ENCODE measurements at places on chromosomes 3 and 15.
A peak's percentile ranks its signal among the peaks of the same experiment; 100 is the strongest.

GRCh38 chr3:46162975-46163555 lies 45.0 kb downstream of the CCR1 start:
- DNase-seq = no peak

DNA sequence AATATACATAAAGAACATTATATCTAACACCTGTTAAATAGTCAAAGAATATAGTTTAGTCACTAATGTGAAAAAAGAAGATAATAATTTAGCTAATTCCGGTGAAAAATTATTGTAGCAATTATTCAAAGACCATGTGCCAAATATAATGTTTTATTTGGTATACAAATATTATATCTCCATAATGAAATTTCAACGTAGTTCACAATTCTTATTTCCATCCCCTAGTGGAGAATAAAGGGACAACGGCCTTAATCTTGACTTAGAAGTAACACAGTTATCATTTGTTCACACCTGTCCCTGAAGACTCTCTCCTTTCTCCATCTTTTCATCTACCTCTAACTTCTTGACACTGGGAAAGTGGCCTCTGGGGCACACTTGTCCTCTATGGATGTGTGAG lies 213.4 kb downstream of the ERC2 start:
- DNase-seq = no peak

GRCh38 chr3:3744826-3745225 lies 54.4 kb upstream of the LRRN1 start:
- no peak for DNase-seq

DNA sequence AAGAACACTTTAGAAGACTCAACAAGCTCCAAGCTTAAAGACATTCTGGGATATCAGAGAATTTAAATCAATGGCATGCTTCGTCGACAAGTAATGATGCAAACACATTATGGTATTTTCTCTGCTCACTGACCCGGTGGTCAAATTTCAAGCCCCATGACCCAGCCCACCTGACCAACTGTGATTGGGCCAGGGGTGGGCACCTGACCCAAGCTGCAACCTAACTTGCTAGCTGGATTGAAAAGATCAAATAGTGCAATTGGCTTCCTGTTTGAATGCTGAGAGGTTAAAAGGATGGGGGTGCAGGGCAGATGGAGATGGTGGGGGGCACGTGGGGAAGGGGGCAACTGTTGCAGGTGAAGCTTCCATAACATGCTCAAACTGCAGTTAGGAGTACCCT lies 250.4 kb downstream of the CLSTN2 start:
- no peak for DNase-seq

- no peak for DNase-seq
These were observed 352.5 kb upstream of the GRM7 start for GRCh38 chr3:6508410-6508759.

DNA sequence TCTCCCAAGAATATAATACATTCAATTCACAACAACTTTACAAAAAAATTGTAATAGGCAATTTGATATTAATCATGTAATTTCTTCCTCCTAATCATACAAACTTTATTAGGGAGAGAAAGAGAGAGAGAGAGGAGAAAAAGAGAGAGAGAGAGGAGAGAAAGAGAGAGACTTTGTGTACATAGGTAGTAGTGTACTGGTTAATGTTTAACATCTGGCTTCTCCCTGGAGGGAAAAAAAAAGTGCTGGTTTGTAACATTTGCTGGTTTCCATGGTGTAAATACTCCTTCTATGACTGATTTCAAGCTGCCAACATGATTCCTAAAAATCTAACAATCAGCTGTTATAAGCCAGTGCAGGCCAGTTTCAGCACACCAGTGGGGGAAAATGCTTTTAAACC lies 98.0 kb upstream of the ARHGEF26 start:
- no peak for DNase-seq

DNA sequence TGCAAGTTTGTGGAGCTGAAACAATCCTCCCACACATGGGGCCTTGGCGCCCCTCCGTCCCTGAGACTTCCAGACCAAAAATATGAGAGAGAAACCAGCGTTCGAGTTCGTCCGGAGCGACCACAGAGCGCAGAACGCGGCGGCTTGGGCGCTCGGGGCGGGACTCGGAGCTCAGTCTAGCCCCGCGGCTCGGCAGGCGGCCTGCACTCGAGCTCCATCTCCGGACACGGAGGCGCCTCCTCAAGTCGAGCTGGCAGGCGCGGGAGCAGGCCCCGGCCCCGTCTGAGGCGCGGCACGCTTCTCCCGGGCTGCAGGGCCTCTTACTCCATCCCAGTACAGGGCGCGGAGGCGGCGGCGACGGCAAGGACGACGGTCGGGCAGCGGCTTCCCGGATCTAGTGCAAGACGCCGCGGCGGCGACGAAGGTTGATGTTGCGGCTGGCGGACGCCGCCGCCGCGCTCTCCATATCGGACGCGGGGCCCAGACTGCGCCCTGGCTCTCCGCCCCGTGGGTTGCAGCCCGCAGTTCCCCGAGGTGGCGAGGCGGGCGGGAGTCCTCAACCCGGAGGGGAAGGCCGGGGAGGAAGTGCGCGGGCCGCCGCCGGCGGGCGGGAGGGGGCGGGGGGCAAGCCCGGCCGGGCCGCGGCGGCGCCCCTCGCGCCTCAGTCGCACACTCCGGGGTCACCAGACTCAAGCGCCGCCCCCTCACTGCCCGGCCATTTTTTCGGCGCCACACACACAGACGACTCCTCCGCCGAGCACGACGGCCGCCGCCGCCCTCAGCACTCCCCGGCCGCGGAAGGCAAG lies 674 bp downstream of the MSL2 start:
- DNase-seq = peak; percentile 63

- DNase-seq = no peak
These were observed 203.7 kb upstream of the ICE2 start for GRCh38 chr15:60682615-60683014.

- no peak for DNase-seq
These were observed 925.6 kb downstream of the FHIT start for GRCh38 chr3:60325610-60326170.

GRCh38 chr3:8500989-8501370 lies 643 bp upstream of the LMCD1 start:
- DNase-seq = no peak

GRCh38 chr3:63878394-63879060 lies 14.9 kb downstream of the ATXN7 start:
- no peak for DNase-seq

- no peak for DNase-seq
These were observed 1465.3 kb upstream of the GBE1 start for GRCh38 chr3:83226751-83227150.

DNA sequence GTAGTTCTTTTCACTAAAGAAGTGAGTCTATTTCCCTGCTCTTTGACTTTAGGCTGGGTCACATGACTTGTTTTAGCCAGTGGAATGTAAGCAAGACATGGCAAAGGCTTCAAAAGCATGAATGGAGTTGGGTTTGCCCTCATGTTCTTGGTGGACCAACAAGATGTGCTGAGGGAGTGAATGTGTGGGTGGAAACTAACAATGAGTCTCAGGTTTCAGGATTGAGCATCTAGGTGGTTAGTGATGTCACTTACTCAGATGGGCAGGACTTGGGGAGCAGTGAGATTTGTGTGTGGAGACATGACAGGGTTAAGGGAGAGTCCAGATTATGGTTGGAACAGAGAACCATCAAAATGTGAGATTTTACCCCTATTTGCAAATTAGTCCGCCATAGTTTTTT lies 181.4 kb upstream of the UBE2E1 start:
- no peak for DNase-seq

GRCh38 chr3:98646680-98647079 lies 53.3 kb upstream of the CPOX start:
- DNase-seq = no peak

DNA sequence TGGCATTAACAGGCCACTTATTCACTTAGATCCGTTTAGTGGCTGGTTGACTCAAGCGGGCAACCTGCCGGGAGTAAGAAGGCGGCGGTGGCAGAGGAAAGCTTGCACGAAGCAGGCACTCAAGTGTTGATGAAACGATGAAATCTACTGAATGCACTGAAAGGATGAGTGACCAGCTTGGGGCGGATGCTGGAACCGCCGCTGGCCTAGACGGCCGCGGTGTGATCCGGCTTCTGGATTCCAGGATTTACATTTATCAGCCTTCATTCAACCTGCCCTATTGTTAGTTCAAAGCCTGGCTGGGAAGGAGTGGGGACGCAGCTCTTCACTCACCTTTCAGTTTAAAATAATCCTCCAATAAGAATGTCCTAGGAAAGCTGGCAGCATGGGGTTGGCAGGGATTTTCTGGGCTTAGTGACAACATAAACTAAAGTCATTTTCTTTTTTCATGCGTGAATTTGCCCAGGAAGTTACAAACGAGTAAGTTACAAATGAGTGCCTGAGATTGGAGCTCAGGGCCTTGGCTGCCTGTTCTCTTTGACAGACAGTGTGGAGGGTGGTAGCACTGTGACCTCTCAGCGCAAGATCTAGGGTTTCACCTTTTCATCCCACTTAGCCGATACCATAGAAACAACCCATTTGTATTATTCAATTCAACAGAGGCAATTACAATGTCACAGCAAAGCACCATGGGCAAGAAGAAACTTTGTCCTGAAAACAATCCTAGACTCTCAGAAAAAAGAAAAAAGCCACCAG lies 1.1 kb upstream of the PLCH1 start:
- no peak for DNase-seq

- no peak for DNase-seq
These were observed 23.0 kb upstream of the COPG1 start for GRCh38 chr3:129226374-129226773.

GRCh38 chr15:55527150-55527549 lies 19.1 kb upstream of the DNAAF4 start:
- DNase-seq = no peak

DNA sequence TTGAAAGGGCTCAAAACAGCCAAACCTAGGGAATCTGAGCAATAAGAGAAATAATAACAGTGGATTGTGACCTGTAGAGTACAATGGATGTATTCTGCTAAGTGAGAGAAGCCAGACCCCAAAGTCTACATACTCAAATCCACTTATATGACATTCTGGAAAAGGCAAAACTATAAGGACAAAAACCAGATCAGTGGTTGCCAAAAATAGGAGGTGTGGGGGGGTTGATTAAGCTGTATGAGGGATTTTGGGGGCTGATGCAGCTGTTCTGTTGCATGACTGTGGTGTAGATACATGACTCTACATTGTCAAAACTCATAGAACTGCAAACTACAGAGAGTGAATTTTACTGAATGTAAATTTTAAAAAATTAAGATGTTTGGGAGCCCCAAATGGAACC lies 20.1 kb upstream of the CGNL1 start:
- DNase-seq = no peak

DNA sequence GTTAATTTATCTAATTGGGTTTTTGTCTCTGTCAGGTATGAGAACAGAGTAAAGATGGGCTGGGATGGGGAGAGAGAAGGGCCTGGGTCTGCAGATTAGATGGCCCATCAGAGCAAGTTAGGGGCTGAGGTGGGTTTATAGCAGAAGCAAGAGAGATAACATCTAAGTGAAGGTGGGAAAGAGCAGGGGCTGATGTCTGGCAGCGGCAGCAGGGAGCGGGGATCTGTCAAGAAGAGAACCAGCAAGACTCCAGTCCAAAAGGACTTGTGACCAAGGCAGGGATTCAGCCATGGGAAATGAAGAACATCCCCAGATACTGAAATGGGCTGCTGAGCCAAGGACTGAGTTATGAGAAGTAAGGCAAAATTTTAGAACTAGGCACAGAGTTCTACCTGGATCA lies 320.6 kb upstream of the TBL1XR1 start:
- no peak for DNase-seq

GRCh38 chr15:90055182-90055581 lies 47.1 kb downstream of the IDH2 start:
- no peak for DNase-seq

DNA sequence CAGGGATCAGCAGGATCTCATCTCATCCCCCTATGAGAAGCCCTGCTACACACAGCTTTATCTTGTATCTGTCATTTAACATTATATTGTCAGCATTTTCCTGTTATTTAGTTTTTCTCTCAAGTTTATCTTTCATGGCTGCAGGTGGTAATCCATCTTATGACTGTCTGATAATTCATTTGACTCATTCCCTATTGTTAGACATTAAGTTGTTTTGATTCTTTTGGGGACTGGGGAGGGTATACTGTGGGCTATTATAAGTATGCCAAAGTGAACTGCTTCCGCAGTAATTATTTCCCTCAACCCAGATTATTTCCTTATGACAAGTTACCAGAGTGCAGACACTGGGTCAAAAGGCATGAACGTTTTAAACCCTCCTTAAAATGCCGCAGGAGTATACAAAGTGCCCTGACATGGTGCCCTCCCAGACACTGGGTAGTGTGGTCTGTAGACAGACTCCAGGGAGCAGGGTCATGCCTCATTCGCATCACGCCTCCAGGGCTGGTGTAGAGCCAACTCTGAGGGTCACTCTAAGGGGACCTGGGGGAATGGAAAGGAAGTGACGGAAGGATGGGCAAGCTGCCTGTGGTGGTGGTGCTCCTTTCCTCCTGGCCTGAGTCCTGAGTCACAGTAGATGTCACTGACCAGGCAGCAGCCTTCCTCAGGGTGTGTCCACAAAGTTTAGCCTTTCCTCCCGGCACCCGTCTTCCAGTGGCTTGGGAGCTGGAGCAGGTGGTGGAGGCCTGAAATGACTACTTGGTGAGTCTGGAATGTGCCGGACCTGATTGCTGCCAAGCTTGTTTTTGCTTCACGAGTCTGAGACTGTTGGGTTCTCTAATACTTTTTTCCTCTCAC lies 11.6 kb downstream of the GPR160 start:
- no peak for DNase-seq

DNA sequence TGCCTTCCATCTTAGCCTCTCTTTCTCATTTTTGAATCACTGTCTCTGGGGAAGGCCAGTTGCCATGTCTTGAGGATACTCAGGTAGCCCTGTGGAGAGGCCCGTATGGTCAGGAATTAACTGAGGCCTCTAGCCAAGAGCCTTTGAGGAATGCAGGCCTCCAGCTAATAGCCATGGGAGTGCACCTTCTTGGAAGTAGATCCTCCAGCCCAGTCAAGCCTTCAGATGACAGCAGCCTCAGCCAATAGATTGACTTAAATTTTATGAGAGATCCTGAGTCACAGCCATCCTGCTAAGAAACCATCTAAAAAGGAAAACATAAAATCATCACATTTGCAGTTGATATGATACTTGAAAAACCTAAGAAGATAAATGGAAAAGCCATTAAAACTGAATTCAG lies 112.5 kb upstream of the BNIP2 start:
- DNase-seq = no peak

DNA sequence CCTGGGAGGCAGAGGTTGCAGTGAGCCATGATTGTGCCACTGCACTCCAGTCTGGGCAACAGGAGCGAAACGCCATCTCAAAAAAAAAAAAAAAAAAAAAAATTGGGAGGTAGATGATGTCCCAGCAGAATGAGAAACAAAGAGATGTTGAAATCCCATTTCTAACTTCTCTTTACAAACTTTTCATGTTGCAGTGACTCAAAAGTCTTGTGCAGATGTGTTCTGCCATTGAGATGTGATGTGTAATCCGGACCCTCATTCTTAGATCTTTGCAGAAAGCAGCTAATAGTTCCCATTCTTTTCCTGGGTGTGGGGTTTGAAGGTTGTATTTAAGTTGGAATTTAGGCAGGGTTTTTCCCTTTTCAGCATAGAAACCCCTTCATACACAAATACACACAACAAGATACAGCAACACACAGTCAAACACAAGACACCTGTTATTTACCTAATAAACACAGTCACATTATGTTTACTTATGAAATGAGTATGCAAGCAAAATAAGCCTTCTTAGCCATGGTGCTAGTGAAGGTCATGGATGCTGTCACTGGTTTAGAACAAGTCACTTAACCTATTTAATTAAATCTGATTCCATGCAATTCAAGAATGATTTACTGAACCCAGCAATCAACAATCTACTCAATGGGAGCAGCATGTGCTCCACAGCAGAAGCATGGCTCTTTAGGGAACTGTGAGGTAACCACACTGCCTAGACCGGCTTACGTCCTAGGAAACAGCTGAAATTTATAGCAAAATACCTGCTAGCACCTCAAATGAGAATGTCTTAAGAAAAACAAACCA lies 14.9 kb downstream of the SIAH2 start:
- DNase-seq = no peak
